ENCODE measurements at places on chromosomes 7 and 10.

DNA sequence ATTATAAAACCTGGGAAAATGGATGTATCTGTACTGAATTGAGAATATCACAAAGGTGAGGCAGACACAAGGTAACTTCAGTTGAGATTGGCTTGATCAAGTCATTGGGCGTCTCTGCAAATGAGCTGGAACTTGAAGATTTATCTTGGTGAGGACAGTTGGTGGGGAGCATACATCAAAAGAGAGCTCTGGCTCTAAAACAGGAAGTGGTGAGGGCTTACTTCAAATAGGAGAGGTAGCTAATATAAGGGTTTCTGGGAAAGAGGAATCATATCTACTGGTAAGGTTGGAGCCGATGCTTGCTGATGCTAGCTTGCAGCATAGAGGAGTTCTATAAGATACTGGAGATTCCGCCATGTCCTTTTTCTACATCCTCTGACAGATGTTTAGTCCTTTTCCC is 39.9 kb upstream of the FGL2 start:
- DNase-seq, result no peak

GRCh38 chr7:24501009-24501408 is 72.2 kb upstream of the PALS2 start:
- no peak for DNase-seq

- DNase-seq, result no peak
Measured at GRCh38 chr10:52633266-52633665, 139.3 kb downstream of the MBL2 start.

GRCh38 chr7:126718419-126718818 is 534.3 kb downstream of the GRM8 start:
- no peak for DNase-seq

- no peak for DNase-seq
Measured at GRCh38 chr10:53607691-53608090, 835.1 kb upstream of the MBL2 start.

- no peak for DNase-seq
Measured at GRCh38 chr10:11212288-11213085, 194.8 kb downstream of the CELF2 start.

DNA sequence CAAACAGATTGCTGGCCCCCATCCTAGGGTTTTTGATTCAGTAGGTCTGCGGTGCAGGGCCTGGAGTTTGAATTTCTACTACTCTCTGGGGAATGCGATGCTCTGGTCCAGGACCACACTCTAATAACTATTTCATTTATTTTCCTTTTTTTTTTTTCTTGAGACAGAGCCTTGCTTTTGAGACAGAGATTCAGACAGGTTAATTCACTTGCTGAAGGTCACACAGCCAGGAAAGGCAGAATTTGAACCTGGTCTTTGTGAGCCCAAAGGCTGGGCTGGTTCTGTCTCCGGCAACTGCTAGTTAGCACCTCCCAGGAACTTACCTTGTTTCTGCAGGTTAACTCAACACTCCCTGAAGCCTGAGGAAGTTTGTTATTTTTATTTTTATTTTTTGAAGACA is 11.5 kb downstream of the SPACDR start:
- DNase-seq, result no peak

GRCh38 chr7:85054306-85054705 is 132.6 kb downstream of the SEMA3D start:
- DNase-seq, result no peak

DNA sequence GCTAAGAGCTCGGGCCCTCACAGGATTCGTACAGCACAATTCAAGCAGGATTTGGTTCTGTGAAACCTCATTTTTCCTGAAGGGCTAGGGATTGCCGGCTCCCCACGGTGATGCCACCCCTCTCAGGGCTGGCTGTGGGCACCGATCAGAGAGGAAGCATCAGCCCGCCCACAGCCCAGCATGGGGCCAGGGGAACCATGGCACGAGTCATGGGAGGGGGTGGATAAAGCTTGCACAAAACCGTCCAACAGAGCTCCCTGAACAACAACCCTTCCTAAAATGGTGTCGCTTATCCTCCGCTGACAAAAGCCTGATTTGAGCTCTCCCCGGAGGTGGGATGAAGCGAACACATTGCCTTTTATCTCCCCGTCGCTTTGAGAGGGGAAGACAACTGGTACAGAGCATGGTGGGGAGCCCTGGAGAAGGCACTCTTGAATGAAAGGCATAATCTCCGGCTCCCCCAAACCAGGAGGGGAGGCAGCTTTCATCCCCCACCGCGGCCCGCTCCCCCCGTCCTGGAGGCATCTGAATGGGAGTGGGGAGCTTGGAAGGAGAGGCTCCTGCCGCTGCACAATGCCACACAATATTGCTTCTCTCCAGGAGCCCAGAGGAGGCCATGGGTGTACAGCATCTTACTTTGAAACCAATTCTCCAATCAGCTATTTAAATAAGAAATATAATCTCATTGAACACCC is 144.0 kb downstream of the RPS24 start:
- DNase-seq, result no peak

GRCh38 chr7:37643876-37644275 is 39.7 kb upstream of the GPR141 start:
- no peak for DNase-seq

GRCh38 chr10:115860182-115861107 is 412.6 kb downstream of the GFRA1 start:
- DNase-seq, result no peak

GRCh38 chr7:137130751-137131158 is 212.8 kb downstream of the PTN start:
- no peak for DNase-seq

DNA sequence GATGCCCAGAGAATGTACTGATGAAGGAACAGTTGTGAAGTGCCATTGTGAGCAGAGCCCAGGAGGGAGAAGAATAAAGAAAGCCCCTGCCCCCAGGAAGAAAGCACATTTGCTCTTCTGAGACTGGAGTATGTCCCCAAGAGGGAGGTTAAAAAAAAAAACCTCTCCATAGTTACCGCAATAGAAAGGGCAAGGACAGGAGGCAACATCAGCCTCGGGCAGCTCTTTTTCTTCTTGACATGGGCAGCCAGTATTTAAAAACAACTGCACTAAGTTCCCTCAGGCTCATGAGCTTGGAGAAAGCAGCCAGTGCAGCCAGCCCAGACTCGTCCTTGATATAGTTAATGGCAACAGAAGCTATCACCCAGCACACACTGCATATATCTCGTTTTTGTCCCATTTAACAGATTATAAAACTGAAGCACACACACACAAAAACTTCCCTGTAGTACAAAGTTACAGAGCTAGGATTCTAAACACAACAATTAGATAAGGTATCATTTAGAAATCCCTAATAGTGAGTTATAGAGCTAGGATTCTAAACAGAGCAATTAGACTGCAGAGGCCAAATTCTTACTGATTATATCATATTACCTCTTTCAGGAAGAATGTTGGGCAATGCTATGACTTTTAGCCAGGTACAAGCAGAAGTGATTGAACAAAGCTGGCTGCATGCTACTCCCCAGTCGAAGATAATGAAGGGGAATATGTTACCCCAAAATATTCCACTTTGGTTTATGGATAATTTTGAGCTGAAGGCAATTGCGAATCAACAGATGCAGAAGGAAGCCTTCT is 823.5 kb downstream of the GRID1 start:
- no peak for DNase-seq

DNA sequence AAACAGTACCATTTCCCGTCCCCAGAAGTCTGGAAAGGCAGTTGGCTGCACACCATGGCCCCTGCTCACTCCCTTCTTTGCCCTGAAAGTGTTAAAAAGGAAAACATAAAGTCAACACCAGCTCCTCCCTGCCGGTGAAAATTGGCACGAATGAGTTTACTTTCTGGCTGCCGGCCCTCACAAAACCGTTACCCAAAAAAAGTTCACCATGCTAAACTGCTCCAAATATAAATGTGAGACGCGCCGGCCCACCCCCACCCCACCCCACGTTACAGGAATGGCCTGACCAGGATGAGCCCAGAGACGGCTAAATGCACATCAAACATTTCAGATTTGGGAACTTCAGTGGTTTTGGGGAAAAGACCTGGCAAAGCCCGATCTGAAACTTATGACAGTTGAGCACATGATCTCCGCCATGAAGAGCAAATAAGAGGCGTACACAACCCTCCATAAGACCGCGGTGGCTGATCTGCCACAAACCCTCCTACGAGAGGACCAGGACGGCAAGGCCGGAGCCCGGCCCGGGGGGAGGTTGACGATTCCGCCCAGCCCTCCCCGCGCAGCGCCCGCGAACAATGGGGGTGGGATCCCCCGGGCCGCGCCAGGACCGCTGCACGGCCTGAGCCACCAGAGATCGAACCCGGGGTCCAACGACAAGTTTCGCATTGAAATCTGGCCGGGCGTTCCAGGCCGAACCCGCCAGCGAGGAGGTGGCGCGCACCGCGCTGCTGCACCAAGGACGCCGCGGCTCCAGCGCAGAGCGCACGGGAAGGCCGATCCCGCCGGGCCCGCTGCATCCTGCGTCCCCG is 952 bp downstream of the DIP2C start:
- no peak for DNase-seq

GRCh38 chr7:101058355-101058754 is 26.9 kb upstream of the TRIM56 start:
- DNase-seq, result peak; percentile 51

DNA sequence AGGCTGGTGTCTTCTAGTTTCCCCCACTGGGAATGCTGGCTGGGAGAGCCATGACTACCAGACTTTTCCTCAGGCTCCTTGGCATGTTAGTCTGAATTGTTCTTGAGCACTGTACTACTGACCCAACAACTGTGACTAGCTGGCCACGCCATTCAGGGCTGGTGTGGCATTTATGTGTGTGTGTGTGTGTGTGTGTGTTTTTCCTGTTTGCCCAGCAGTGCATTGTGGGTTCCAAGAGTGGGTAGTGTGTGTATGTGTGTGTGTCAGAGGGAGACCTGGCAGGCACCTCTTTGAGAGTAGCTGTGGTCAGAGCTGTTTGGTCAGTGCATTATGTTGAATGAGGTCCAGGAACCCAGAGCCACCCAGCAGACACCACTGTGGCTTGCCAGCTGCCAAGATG is 9.2 kb downstream of the PCBD1 start:
- no peak for DNase-seq

- no peak for DNase-seq
Measured at GRCh38 chr7:93884541-93884940, 6.0 kb downstream of the TFPI2 start.

GRCh38 chr7:70470746-70471145 is 661.2 kb upstream of the GALNT17 start:
- no peak for DNase-seq

- DNase-seq, result no peak
Measured at GRCh38 chr7:1236132-1236661, 3.5 kb downstream of the UNCX start.

- DNase-seq, result no peak
Measured at GRCh38 chr10:88731296-88731695, 25.2 kb downstream of the LIPK start.

GRCh38 chr10:78757344-78757925 is 311.3 kb upstream of the ZMIZ1 start:
- no peak for DNase-seq

DNA sequence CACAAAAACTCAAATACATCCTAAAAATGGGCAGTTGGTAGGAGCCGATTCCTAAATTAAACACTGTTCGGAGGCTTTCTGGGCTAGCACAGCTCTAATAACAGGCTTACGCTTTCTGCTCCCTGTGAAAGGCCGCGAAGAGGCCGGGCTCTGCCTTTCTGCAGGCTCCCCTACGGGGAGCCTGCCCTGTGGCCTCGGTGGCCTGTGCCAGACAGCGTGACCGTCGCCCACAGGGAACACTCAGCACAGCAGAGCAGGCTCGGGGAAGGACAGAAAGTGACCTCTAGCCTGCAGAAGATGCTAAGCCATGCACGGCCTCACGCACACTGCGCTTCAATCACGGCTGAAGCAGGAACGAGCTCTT is 64.2 kb downstream of the DIP2C start:
- no peak for DNase-seq

DNA sequence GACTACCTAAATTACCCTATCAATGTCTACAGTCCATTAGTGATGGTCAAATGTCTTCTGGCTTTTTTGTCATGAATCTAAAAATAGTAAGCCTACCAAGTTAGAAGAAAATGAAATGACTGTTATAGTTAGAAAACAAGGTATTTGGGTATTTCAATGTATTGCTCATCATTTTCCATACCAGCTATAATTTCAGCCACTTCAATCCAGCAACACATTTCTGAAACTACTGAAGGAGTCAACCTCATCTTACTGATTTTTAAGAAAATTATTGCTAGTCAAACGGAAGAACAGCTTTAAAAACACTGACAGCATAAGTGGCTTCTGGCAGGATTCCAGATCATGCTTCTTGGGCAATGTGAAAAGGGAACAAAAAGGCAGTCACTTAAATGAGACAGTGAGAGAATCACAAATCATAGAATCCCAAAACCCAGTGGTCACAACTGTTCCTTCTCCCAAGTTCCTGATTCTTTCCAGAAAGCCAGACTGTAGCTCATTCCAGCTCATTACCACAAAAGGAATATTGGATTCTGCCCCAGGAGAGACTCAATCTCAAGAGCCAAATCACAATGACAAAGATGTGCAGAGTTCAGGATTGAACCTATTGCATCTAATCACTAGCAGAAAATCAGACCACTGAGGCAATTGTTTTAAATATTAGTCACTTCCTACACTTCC is 61.2 kb upstream of the LRRN3 start:
- DNase-seq, result peak; percentile 17

- no peak for DNase-seq
Measured at GRCh38 chr10:64733980-64734379, 1212.8 kb downstream of the REEP3 start.

DNA sequence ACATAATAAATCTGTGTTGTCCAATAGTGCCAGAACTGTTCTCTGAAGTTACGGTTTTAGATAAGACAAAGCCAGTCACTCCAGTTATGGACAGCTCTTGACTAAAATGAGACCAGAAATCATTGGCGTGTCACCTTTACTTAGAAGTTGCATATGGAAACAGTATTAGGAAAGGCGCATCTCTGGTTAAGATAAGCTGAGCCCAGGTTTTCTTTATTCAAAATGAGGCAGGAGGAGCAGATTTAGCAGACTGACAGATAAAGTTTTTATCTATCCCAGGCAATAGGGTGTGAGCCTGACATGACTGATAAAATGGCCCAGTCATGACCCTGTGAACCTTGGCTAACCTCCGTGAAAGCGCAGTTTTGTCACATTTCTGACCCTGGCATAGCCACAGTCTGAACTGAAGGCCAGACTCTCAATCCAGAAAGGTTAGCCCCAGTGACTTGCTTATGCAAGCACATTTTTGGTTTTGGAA is 4.2 kb downstream of the CYP26A1 start:
- DNase-seq, result no peak

GRCh38 chr10:70885481-70885880 is 2.9 kb downstream of the PCBD1 start:
- DNase-seq, result no peak

- DNase-seq, result no peak
Measured at GRCh38 chr7:102258073-102258748, 28.5 kb upstream of the SH2B2 start.

- DNase-seq, result no peak
Measured at GRCh38 chr7:11633310-11633709, 198.7 kb downstream of the THSD7A start.

GRCh38 chr10:44460416-44460815 is 75.5 kb upstream of the CXCL12 start:
- no peak for DNase-seq
